Glomerular endothelial cell (primary cell): ENCODE measurements at places on chromosomes 7 and 10. TPM values are rescaled to one million over a fixed set of nuclear protein-coding genes. Genes with fewer than 3 reads are reported as not detected.

ADAM12 gene
- 5.6 and 15.4 TPM in 2 replicates for total RNA-seq

TCF7L2 gene
- 10.0 and 15.5 TPM in 2 replicates for total RNA-seq

ASB4 gene
- 0.35 TPM in 1 of 2 replicates, not detected in the other for total RNA-seq

YKT6 gene
- 102 and 110 TPM in 2 replicates for total RNA-seq

FAM25C gene
- total RNA-seq, result not detected in 2 replicates

PPIA gene
- 2,756 and 3,660 TPM in 2 replicates for total RNA-seq

PRSS37 gene
- not detected in 2 replicates for total RNA-seq

SYNPO2L gene
- not detected in 2 replicates for total RNA-seq

GAD2 gene
- not detected in 2 replicates for total RNA-seq

ADAMTS14 gene
- total RNA-seq, result 2.9 and 3.4 TPM in 2 replicates

BUD31 gene
- 82.7 and 94.0 TPM in 2 replicates for total RNA-seq

CFAP43 gene
- 0.10 and 0.18 TPM in 2 replicates for total RNA-seq

PRKG1 gene
- 1.6 and 4.9 TPM in 2 replicates for total RNA-seq

SEMA3D gene
- 0.68 and 1.5 TPM in 2 replicates for total RNA-seq

DYDC2 gene
- total RNA-seq, result not detected in 2 replicates

ZNF25 gene
- total RNA-seq, result 5.0 and 5.3 TPM in 2 replicates

MKX gene
- 0.19 TPM in 1 of 2 replicates, not detected in the other for total RNA-seq

CALHM1 gene
- total RNA-seq, result not detected in 2 replicates

RBAK gene
- total RNA-seq, result 6.5 and 8.4 TPM in 2 replicates

CHAT gene
- not detected in 2 replicates for total RNA-seq

ADCYAP1R1 gene
- not detected in 2 replicates for total RNA-seq

FAM221A gene
- 2.0 and 6.0 TPM in 2 replicates for total RNA-seq

HTR7 gene
- 0.29 and 0.58 TPM in 2 replicates for total RNA-seq

NPSR1 gene
- total RNA-seq, result not detected in 2 replicates

CTNNA3 gene
- total RNA-seq, result not detected in 2 replicates

SDK1 gene
- 1.5 and 2.3 TPM in 2 replicates for total RNA-seq

CUX1 gene
- total RNA-seq, result 49.8 and 62.0 TPM in 2 replicates

GSDME gene
- 38.9 and 47.1 TPM in 2 replicates for total RNA-seq

ADIRF gene
- 17.5 and 40.6 TPM in 2 replicates for total RNA-seq

BAMBI gene
- 6.7 and 6.8 TPM in 2 replicates for total RNA-seq

KCNH2 gene
- 0.87 TPM in 1 of 2 replicates, not detected in the other for total RNA-seq

TMEM139 gene
- 0.82 and 1.1 TPM in 2 replicates for total RNA-seq

CYP3A4 gene
- not detected in 2 replicates for total RNA-seq

CTTNBP2 gene
- 1.5 and 3.9 TPM in 2 replicates for total RNA-seq

PTEN gene
- total RNA-seq, result 41.2 and 64.8 TPM in 2 replicates

RET gene
- 0.44 and 2.3 TPM in 2 replicates for total RNA-seq

ANXA11 gene
- 98.2 and 118 TPM in 2 replicates for total RNA-seq

NODAL gene
- not detected in 2 replicates for total RNA-seq

LEP gene
- total RNA-seq, result not detected in 2 replicates

EBLN1 gene
- not detected in 2 replicates for total RNA-seq

STRIP2 gene
- 5.8 and 7.2 TPM in 2 replicates for total RNA-seq
